T-cell (primary cell): ENCODE measurements at places on chromosomes 6 and 20.

- DNase-seq = no peak
Measured at GRCh38 chr20:41249411-41250281, 67.9 kb downstream of the ZHX3 start.

GRCh38 chr6:85751374-85752055, 108.8 kb upstream of the SYNCRIP start:
- no peak for DNase-seq

GRCh38 chr6:146876271-146877151, 277.7 kb downstream of the ADGB start:
- no peak for DNase-seq

DNA sequence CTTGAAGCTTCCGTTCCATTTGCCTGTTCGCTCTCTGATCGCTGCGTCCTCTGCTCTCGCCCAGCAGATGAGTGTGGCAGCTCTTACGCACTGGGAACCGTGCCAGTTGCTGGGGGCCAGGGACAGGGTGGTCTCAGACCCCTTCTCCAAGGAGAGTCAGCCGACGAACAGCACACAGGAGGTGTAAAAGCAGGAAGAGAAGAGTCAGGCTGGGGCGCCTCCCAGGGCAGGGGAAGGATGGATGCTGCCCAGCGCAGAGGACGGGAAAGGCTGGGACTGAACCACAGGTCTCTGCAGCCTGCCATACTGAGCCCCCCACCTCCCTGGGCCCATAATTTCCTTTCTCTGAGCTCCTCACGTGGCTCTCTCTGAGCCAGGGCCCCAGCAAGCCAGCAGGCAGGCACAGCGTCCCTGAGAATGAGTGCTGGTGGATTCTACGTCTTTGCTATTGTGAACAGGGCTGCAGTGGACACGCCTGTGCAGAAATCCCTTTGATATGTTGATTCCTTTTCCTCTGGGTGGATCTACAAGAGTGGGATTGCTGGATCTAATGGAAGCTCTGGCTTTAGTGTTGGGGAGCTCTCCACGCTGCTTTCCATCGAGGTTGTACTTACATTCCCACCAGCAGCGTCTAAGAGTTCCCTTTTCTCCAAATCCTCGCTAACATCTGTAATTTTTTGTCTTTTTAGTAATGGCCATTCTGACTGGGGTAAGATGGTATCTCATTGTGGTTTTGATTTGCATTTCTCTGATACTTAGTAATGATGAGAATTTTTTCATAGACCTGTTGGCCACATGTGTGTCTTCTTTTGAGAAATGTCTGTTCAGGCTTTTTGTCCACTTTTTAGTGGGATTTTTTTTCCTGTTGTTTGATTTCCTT, 104.1 kb downstream of the PSMB1 start:
- no peak for DNase-seq

- no peak for DNase-seq
Measured at GRCh38 chr6:6689400-6690143, 101.1 kb downstream of the LY86 start.

DNA sequence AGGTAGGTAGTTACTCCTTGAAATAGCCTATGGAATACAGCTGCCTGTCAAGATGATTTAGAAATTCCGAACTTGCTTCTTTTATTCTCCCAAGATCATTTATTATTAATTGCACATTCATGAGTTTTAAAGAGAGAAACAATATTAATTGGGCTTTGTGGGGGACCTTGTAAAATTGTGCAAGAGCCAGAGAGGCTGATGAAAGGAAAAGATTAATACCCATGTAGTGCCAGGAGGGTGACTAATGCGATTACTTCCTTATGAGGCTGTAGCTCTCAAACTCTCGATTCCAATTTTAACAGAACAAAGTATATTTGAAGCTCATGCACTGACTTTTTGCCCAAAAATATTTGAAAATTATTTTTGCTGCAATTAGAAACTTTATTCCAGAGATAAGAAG, 423.8 kb upstream of the ID4 start:
- no peak for DNase-seq

DNA sequence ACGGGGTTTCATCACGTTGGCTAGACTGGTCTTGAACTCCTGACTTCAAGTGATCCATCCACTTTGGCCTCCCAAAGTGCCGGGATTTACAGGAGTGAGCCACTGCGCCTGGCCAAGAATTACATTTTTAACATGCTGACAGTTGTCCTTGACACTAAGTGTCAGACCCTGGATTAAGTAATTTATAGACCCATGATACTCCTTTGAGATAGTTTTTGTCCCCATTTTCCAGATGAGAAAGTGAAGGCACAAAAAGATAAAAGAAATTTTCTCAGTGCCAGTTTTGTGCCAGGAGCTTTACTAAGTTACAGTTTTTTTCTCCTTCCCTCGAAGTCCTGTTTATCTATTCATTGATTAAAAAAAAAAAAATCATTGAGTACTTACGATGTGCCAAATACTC, 9.8 kb upstream of the EDEM2 start:
- no peak for DNase-seq

DNA sequence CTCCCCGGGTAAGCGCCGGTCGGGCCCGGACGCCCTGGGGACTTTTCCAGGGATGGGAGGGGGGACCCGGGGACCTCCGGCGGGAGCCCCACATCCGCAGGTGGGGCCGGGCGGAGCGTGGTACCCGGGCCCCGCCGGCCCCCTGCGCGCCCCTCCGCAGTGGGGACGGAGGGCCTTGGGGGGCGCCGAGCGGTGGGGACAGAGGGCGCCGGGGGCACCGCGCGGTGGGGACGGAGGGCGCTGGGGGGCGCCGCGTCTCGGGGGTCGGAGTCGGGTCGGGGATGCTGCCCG, 270 bp downstream of the PLEKHG1 start:
- no peak for DNase-seq

- no peak for DNase-seq
Measured at GRCh38 chr6:169165561-169166300, 87.9 kb downstream of the THBS2 start.

DNA sequence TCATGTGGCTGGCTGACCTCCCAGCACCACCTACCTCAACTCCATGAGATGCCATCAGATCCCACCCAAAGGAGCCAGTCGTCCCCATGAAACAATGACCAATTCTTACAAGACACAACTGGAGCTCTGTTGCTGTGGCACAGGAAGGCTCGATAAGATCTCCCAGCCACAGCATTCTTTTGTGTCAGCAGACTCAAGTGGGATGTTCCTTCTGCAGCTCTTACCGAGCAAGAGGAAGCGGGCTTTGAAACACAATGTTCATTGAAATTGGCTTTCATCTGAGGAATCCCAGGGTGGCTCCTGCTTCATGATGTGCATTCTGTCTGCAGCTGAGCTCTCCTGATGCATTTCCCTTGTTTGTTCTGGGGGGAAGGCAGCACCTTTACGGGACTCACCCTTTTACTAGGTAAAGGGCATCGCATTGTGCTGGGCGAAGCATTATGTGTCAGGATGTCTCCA, 222.0 kb upstream of the SGK1 start:
- no peak for DNase-seq

GRCh38 chr6:27517928-27518787, 45.3 kb upstream of the ZNF184 start:
- DNase-seq = no peak
